Lung (tissue), 17 donors: ENCODE measurements at places on chromosomes 6 and 20. TPM values are rescaled to one million over a fixed set of nuclear protein-coding genes. Genes with fewer than 3 reads are reported as not detected.

GNMT gene
- total RNA-seq = 3.0 TPM

MOG gene
- not detected for total RNA-seq

C20orf141 gene
- total RNA-seq = not detected

CLDN20 gene
- total RNA-seq = not detected

FOXC1 gene
- total RNA-seq = 6.2 TPM

ZC3H12D gene
- total RNA-seq = 2.6 TPM

POM121L2 gene
- not detected for total RNA-seq

AVP gene
- total RNA-seq = not detected

GRCh38 chr6:54284161-54284860, 23.9 kb upstream of the TINAG start:
- H3K27ac ChIP-seq = no peak overlapping the region
- no peaks in the 10 kb centered on the region for H3K4me1 ChIP-seq
- no peak overlapping the region for H3K4me3 ChIP-seq
- no peaks in the 10 kb centered on the region for H3K36me3 ChIP-seq
- no peak for DNase-seq

DNA sequence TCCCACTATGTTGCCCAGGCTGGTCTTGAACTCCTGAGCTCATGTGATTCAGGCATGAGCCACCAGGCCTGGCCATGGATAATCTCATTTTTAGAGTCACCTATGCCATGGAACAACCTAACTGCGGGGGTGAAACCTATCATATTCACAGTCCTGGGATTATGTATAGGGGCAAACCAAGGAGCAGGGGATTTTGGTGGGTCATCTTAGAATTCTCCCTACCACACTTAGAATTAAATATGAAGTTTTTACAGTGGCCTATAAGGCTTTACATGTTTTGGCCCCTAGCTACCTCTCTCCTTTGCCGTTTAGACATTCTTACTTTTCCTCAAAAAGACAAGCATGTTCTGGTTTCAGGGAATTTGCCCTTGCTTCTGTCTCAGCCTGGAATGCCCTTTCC, 20.6 kb upstream of the VEGFA start:
- H3K36me3 ChIP-seq = no peaks in the 10 kb centered on the region
- DNase-seq = no peak
- H3K4me3 ChIP-seq = no peak overlapping the region

DNA sequence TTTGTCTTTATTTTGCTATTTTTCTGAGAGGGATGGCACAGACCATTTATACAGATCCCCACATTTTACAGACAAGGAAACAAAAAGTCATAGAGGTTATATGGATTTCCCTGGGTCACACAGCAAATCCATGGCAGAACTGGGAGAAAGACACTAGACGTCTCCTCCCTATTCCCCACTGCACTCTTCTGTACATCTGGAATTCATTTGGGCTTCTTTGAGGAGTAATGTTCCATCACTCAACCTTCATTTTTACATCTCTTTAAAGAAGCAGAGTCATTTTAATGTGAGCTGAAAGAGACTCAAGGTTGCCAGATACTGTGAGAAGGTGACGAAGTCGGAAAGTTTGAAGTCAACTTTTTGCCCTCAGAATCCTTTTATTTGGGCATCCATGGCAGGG, 207.3 kb downstream of the OTOR start:
- H3K27me3 ChIP-seq = no peaks in the 10 kb centered on the region
- H3K4me1 ChIP-seq = no peaks in the 10 kb centered on the region
- no peak for DNase-seq
- no peak overlapping the region for H3K4me3 ChIP-seq
- no peaks in the 10 kb centered on the region for H3K36me3 ChIP-seq
- no peak overlapping the region for H3K27ac ChIP-seq

- no peak overlapping the region for H3K4me3 ChIP-seq
- no peak overlapping the region for H3K27ac ChIP-seq
- H3K4me1 ChIP-seq = peaks cover 6% of the 10 kb centered on the region
- H3K36me3 ChIP-seq = peaks cover 11% of the 10 kb centered on the region
- H3K27me3 ChIP-seq = no peaks in the 10 kb centered on the region
- DNase-seq = no peak
These were observed 11.5 kb downstream of the GNL1 start for GRCh38 chr6:30544666-30545272.

DNA sequence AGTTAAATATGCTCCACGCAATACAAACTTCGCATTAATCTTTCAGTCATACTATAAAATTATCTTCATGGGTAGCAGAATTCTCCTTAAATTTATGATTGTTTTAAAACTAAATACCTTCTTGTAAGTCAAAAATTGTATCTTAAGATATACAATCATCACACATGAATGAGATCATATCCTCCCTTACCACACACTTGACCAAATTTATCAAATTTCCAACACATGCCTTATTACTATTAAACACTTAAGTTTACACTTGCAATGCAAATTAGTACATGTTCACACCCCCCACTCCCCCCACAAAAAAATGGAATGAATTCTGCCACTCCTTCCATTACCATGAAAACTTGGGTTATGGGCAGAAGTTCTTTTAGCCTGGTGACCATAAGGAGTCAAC, 13.8 kb downstream of the RANBP9 start:
- no peak overlapping the region for H3K27ac ChIP-seq
- DNase-seq = no peak
- H3K27me3 ChIP-seq = no peaks in the 10 kb centered on the region
- peaks cover 8% of the 10 kb centered on the region for H3K36me3 ChIP-seq
- H3K4me1 ChIP-seq = peaks cover under 1% of the 10 kb centered on the region

DNA sequence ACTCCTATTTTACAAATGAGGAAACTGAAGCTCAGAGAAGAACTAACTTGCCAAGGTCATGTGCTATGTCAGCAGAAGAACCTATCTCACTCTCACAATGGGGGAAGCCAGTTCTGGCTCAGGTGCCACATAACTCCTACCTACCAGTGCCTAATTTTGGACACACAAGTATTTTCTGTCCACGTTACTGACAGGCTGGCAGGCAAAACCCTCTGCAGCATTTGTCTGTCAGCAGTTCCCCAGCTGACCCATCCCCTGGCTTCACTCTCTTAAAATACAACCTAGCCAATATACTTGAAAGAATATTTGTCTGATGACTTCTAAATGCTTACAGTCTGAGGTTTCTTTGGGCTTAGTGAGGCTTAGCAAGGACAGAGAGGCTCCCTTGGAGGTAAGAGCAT, 15.5 kb downstream of the GSS start:
- no peak overlapping the region for H3K4me3 ChIP-seq
- no peaks in the 10 kb centered on the region for H3K4me1 ChIP-seq
- DNase-seq = no peak
- no peaks in the 10 kb centered on the region for H3K27me3 ChIP-seq
- H3K27ac ChIP-seq = no peak overlapping the region

DNA sequence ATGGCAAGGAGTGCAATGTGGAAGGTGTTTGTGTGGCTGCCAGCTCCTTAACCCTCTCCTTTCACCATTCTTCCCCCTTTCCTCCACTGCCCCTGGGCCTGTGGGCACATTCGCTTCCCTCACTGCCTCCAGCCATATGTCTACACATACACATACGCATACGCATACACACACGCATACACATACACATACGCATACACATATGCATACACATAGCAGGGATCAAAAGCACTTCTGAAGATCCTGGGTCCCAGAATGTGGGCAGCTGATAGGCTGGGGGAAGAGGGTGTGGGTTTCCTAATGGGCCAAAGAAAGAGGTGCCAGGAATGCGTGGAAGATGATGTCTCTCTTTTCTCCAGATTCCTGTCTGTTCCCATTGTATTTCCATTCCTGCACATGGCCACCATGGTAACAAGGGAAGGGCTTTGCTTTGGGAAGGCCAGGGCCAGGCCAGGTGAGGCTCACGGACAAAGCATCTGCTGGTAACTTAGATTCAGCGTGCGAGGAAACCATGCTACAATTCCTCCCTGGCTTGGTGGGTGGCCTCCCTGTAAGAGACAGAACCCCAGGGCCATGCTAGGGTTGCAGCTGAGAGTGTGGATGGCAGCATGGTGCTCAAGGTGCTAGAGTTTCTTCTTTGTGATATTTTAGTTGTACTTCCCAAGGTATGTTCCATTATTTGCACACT, 44.8 kb upstream of the GTSF1L start:
- H3K27ac ChIP-seq = no peak overlapping the region
- no peaks in the 10 kb centered on the region for H3K4me1 ChIP-seq
- DNase-seq = no peak
- H3K36me3 ChIP-seq = no peaks in the 10 kb centered on the region
- H3K27me3 ChIP-seq = peaks cover 2% of the 10 kb centered on the region

DNA sequence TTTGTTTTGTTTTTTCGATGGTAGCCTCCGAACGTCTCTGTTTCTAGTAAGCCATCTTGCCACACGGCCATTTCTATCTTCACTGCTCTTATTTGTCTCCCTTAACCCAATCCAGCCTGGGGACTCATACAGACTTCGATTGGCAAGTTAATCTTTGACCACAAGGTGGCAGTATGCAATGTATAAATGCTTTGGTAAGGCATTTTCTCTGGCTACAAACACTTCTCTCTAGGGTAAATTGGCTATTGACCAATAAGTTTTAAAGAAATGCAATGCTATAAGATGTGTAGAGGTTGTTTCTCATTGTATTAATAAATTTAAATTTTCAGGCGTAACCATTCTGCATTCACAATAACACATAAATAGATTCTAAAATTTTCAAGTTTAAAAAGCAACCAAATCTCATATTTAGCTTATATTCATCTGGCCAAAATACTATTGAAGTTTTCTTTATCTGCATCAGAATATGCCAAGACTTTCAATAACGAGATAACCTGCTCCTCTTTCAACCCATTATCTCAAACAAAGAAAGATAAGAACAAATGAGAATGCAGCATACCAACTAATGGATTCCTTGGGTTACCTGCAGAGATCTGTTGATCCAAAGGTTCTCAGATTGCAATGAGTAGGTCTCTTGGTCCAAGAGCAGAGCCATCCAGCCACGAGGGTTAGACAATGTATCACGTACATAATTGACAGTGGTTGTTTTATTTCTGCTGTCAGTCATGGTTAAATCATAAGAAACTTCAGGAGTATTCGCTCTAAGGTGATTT, 231.9 kb downstream of the PKHD1 start:
- H3K4me1 ChIP-seq = no peaks in the 10 kb centered on the region
- no peak overlapping the region for H3K27ac ChIP-seq
- H3K36me3 ChIP-seq = no peaks in the 10 kb centered on the region
- peak; percentile 66 for DNase-seq

DNA sequence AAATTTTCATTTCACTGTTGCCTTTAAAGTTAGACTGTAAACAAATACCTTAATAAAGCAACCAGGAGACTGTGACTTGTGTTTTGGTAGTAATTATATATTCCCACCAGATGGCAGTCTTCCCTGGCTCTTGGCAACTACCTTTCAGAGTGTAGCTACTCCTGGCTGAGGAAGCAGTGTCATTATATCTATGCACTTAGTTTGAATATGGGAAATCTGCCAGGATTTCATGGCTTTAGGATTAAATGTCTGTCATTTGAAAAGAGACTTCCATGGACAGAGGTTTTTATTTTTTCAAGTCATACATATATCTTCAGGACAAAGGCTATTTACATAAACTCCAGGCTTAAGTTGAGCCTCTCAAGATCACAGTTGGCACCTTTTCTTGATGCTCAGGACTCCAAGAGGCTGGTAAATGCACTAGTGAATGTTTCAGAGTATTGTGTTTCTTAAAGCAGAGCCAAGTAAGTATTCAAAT, 160.1 kb downstream of the C6orf58 start:
- peak; percentile 87 for DNase-seq
- no peak overlapping the region for H3K27ac ChIP-seq
